ENCODE measurements at places on chromosomes 4 and X. TPM values are rescaled to one million over a fixed set of nuclear protein-coding genes. Genes with fewer than 3 reads are reported as not detected.

Gene ETDA
- polyA plus RNA-seq = not detected

Gene ADH1B
- polyA plus RNA-seq = 24.8 TPM

Gene ESX1
- polyA plus RNA-seq = not detected

Gene UGT2B7
- 84.7 TPM for polyA plus RNA-seq

Gene DUSP21
- polyA plus RNA-seq = not detected

Gene JCHAIN
- polyA plus RNA-seq = 0.45 TPM

Gene CETN2
- 141 TPM for polyA plus RNA-seq

Gene BTC
- polyA plus RNA-seq = 6.3 TPM

Gene HELT
- polyA plus RNA-seq = not detected

Gene BANK1
- 2.8 TPM for polyA plus RNA-seq

Gene PPBP
- 17.0 TPM for polyA plus RNA-seq

Gene DGAT2L6
- polyA plus RNA-seq = not detected

Gene SMIM31
- 0.39 TPM for polyA plus RNA-seq

Gene CENPE
- 11.7 TPM for polyA plus RNA-seq

Gene GLRB
- 4.6 TPM for polyA plus RNA-seq

Gene TNIP3
- polyA plus RNA-seq = 1.9 TPM

Gene PHEX
- polyA plus RNA-seq = 0.41 TPM

Gene FSTL5
- 3.1 TPM for polyA plus RNA-seq

Gene GYPA
- polyA plus RNA-seq = 3.3 TPM

Gene SLC6A14
- polyA plus RNA-seq = 0.14 TPM

Gene ADH7
- not detected for polyA plus RNA-seq

Gene TAF7L
- 0.46 TPM for polyA plus RNA-seq

Gene HSFX1
- polyA plus RNA-seq = 1.9 TPM

Gene MBNL3
- 35.3 TPM for polyA plus RNA-seq

Gene P2RY8
- polyA plus RNA-seq = 0.93 TPM

Gene OPRPN
- not detected for polyA plus RNA-seq

Gene TRIM60
- polyA plus RNA-seq = 0.11 TPM

Gene L1CAM
- polyA plus RNA-seq = 46.9 TPM

Gene PABPC1L2B
- polyA plus RNA-seq = 0.09 TPM

Gene HTT
- polyA plus RNA-seq = 41.5 TPM

Gene SLC49A3
- 7.1 TPM for polyA plus RNA-seq

Gene MSL3
- polyA plus RNA-seq = 41.0 TPM

Measured in left renal pelvis (tissue), 4 donors.